ENCODE measurements at places on chromosomes 6 and 20. TPM values are rescaled to one million over a fixed set of nuclear protein-coding genes. Genes with fewer than 3 reads are reported as not detected.

ZBTB46 gene
- 39.5 TPM for total RNA-seq

C20orf141 gene
- not detected for total RNA-seq

TFB1M gene
- total RNA-seq: 2.9 TPM

DNA sequence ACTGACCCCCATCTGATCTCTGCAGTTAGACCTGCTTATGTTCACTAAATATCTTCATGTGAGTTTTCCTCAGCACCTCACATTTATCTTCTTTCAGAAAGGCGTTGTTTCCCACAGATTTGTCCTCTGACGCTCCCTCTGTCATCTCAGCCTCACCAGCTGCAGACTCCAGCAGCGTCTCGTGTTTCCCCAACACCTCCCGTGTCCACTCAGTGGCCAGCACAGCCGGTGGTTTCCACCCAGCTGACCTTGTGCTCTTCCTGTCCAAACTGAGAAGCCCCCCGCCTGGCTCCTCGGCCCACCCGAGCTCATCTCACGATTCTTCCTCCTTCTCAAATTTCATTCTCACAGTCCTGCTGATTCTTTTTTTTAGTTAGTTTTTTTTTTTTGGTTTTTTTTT lies 12.5 kb downstream of the ERMARD start:
- no peak overlapping the region for H3K4me3 ChIP-seq
- H3K27ac ChIP-seq: no peak overlapping the region
- no peak for DNase-seq
- H3K4me1 ChIP-seq: no peaks in the 10 kb centered on the region
- H3K27me3 ChIP-seq: no peaks in the 10 kb centered on the region
- peaks cover 87% of the 10 kb centered on the region for H3K36me3 ChIP-seq

GRCh38 chr6:137218473-137218916 lies 690 bp downstream of the IFNGR1 start:
- DNase-seq: peak; percentile 14
- peak overlapping the region; percentile 99 for H3K27ac ChIP-seq
- no peaks in the 10 kb centered on the region for H3K27me3 ChIP-seq
- H3K36me3 ChIP-seq: no peaks in the 10 kb centered on the region
- peaks cover 49% of the 10 kb centered on the region for H3K4me1 ChIP-seq

DNA sequence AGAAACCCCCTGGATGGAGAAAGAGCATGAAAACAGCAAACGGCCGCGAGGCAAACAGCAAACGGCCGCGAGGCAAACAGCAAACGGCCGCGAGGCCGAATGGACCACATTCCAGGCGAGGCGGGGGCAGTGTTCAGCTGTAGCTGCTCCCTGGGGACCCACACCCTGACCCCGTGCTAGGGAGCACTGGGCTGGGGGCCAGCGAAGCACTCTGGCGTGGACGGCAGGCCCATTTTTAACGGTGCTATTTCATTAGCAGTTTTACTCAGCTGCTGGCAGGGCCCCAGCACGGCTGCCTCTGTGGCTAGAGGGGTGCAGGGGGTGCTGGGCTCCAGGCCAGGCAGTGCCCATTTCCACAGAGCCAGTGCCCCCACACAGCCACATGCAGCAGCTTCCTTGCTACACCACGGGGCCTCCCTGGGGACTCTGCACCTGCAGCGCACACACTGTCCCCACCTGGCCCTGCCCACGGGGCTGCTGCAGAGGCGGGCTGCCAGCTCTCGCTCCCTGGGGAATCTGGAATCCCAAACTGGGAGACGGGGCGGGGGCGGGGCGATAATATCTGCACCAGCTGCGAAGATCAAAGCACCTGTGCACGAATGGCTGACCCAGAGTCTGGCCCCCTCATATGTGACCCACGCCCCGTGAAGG lies 35.6 kb upstream of the SLCO4A1 start:
- H3K4me3 ChIP-seq: no peak overlapping the region
- H3K36me3 ChIP-seq: no peaks in the 10 kb centered on the region
- peaks cover 3% of the 10 kb centered on the region for H3K4me1 ChIP-seq

DNA sequence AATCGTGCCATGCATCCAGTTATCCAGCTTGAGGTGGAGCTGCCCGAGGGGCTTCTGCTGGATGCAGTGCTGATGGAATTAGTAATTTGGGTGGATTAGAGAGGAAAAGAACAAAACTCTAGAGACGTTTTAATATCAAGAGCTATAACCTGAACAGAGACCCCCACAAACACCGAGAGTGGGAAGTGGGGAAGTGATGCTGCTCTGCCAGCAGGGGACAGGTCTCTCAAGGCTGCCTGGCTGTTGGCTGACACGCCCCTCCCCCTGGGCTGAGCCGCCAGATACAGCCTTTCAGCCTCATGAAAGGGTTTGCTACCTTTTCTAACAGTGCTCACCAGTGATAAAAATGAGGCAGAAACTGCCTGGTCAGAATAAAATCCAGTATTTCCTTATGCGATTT lies 9.6 kb downstream of the LEMD2 start:
- no peak for DNase-seq
- H3K36me3 ChIP-seq: peaks cover 89% of the 10 kb centered on the region
- no peak overlapping the region for H3K4me3 ChIP-seq

DNA sequence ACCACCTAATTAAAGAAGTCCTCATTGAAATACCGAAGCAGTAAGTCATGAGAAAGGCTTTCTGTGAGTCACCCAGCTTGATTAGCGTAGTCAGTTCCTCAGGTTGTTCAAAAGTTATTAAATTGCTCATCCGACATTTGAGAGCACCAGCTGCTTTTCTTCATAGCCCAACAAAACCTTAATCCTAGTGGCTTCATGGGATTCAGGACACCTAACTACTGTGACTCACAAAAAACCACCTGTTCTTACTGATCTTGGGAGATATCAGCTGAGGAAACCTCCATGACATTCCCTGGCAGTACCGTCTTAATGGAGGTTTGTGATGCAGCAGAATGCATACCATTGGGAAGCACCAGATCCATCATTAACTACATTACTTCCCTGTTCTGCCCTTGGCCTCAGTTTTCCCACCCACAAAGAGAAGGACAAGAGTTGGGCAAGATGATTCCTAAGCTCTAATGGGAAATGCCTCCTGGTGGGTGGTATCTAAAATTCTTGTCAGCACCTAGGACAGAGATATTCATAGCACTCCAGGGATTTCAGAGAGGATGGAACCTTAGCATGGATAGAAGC lies 103.8 kb downstream of the KHDC1L start:
- H3K4me1 ChIP-seq: no peaks in the 10 kb centered on the region
- no peak overlapping the region for H3K27ac ChIP-seq
- no peaks in the 10 kb centered on the region for H3K36me3 ChIP-seq
- no peak overlapping the region for H3K4me3 ChIP-seq
- DNase-seq: no peak

- no peak for DNase-seq
- H3K4me3 ChIP-seq: no peak overlapping the region
- H3K27me3 ChIP-seq: no peaks in the 10 kb centered on the region
- no peak overlapping the region for H3K27ac ChIP-seq
- peaks cover 6% of the 10 kb centered on the region for H3K4me1 ChIP-seq
Observed at GRCh38 chr6:56766806-56767178, 124.1 kb upstream of the DST start.

DNA sequence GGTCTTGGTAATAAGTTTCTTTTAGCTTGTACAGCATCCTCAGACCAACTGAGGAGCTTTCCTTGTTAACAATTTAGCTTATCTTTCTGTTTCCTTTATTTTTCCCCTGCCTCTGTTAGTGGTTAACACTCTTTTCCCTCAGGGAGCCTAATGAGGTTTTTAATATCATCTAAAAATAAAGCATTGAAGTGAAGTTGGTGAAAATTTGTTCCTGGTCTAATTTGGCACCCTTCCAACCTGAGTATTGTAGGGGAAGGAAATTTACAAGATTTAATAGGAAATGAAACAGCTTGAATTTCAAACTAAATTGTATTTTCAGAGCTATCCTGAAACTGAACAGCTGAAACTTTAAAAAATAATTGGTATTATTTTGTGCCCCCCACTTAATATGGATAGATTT lies 28.1 kb upstream of the VAPB start:
- DNase-seq: no peak
- H3K4me3 ChIP-seq: no peak overlapping the region
- no peaks in the 10 kb centered on the region for H3K4me1 ChIP-seq
- no peak overlapping the region for H3K27ac ChIP-seq

GRCh38 chr6:1774226-1774915 lies 164.7 kb downstream of the FOXC1 start:
- H3K4me1 ChIP-seq: peaks cover 3% of the 10 kb centered on the region
- H3K36me3 ChIP-seq: no peaks in the 10 kb centered on the region
- H3K27ac ChIP-seq: no peak overlapping the region
- no peak for DNase-seq
- no peak overlapping the region for H3K4me3 ChIP-seq
- H3K27me3 ChIP-seq: no peaks in the 10 kb centered on the region

- no peaks in the 10 kb centered on the region for H3K27me3 ChIP-seq
- no peak overlapping the region for H3K4me3 ChIP-seq
- H3K27ac ChIP-seq: no peak overlapping the region
Observed at GRCh38 chr6:23354004-23354403, 772.0 kb upstream of the NRSN1 start.

DNA sequence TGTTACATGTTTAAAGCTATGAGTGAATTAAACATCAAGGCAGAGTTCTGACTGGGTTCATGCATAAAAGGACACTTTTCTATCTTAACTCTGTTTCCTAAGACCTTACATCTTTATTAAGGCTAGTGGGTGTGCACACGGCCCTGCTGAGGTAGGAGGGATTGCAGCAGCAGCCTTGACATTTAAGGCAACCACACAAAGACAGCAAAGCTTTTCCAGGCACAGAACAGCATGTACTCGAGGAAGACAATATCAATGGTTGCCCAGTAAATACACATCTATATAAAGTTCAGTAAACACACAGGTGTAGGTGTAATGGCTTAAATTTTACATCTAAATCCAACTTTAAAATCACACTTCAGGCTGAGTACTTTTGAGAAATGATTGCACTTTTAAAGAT lies 79.8 kb upstream of the LOC128125822 start:
- no peak overlapping the region for H3K4me3 ChIP-seq
- no peak for DNase-seq
- H3K4me1 ChIP-seq: no peaks in the 10 kb centered on the region
- H3K27ac ChIP-seq: no peak overlapping the region
- no peaks in the 10 kb centered on the region for H3K36me3 ChIP-seq

GRCh38 chr6:162443101-162443500 lies 284.5 kb downstream of the PRKN start:
- H3K27me3 ChIP-seq: no peaks in the 10 kb centered on the region
- H3K4me1 ChIP-seq: no peaks in the 10 kb centered on the region
- no peak overlapping the region for H3K4me3 ChIP-seq
- no peaks in the 10 kb centered on the region for H3K36me3 ChIP-seq
- no peak for DNase-seq

DNA sequence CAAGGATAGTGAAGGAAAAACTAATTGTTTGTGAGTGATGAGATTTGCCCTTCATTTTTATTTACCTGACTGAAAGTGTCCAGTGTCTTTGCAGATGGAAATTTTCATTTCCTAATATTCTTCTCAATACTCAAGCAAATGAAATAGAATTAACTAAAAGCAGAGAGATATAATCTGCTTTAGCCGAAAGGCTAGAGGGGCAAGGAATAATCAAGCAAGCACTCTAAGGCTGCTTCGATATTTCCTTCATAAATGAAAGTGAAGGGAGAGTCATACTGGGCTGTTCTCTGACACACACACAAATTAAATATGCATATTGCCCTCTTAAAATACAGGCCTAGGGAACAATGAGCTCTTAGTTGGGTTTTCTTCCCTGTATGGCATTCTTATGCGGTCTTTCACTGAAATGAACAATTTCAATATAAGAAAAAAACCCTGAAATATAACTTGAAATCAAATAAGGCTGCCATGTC lies 47.5 kb upstream of the POPDC3 start:
- no peaks in the 10 kb centered on the region for H3K36me3 ChIP-seq
- no peaks in the 10 kb centered on the region for H3K4me1 ChIP-seq
- DNase-seq: no peak

DNA sequence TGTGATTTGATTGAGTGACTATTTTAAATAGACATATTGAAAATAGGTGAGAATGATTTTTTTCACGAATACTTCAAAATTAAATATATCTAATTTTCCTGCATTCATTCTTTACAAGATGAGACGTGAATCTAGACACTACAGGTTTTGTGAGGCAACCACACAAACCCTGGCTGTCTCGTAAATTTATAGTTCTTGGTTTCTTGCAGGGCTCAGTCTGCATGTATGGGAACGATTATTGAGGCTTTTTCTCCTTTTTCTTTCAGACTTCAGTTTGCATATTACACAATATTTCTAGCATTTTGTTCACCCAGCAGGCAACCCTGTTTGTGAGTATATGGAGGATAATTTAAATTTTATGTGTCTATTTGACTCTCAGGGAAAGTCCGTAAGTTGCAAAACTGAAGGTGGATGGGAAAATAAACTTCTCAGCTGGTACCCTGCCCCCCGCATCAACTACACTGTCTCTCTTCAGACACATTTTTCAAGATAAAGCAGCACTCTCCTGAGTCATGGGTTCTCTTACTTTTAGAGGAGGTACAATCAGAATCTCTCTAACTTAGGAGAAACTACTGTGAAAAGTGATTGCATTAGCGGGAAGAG lies 1349.3 kb downstream of the GRIK2 start:
- no peak overlapping the region for H3K4me3 ChIP-seq
- DNase-seq: no peak
- no peaks in the 10 kb centered on the region for H3K36me3 ChIP-seq
- no peak overlapping the region for H3K27ac ChIP-seq
- no peaks in the 10 kb centered on the region for H3K27me3 ChIP-seq
